NT2/D1 (cell line): ENCODE measurements at places on chromosomes 2 and 18.

DNA sequence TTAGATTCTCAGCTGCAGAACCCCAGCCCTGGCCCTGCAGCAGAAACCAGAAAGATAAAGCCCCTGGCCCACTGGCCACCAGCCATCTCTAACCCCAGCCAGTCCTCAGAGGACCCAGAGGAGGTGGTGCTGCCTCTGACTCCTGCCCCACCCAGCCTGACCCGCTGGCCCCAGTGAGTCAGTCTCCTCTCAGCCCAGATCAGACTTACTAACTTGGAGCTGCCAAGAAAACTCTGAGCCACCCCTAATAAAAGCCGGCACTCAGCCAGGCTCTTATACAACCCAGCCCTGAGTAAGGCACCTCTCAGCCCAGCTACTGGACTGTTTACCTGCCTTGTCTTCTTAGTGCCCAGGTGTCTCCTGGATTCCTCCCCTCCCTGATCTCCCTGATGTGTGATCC, 2.0 kb downstream of the SLC14A2 start:
- DNase-seq = no peak

- no peak for DNase-seq
These were observed 98.4 kb downstream of the USP40 start for GRCh38 chr2:233468047-233468740.

DNA sequence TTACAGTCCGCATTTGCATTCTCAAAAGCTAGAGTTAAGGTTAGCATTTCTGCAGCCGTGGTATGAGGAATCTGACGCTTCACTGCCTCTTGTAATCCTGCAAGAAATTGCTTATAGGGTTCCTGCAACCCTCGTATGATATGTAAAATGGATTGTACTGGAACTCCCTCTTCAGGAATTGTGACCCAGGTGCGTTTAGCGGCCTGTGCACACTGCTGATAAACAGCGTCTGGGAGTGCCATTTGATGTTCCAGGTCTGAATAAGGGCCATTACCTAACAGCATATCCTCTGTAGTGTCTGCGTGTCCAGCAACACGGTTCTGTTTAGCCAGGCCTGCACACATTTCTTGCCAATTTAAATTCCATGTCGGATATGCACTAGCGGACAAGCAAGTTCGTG, 42.5 kb downstream of the CXCR4 start:
- no peak for DNase-seq

GRCh38 chr18:44198612-44199284, 481.9 kb upstream of the SETBP1 start:
- no peak for DNase-seq

DNA sequence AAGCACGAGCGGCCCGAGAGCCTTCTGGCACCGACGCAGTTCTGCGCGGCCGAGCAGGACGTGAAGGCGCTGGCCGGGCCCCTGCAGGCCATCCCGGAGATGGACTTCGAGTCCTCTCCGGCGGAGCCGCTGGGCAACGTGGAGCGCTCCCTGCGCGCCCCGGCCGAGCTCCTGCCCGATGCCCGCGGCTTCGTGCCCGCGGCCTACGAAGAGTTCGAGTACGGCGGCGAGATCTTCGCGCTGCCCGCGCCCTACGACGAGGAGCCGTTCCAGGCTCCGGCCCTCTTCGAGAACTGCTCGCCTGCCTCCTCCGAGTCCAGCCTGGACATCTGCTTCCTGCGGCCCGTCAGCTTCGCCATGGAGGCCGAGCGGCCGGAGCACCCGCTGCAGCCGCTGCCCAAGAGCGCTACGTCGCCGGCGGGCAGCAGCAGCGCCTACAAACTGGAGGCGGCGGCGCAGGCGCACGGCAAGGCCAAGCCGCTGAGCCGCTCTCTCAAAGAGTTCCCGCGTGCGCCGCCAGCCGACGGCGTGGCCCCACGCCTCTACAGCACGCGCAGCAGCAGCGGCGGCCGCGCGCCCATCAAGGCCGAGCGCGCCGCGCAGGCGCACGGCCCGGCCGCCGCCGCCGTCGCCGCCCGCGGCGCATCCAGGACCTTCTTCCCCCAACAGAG, 70.4 kb downstream of the ARHGEF33 start:
- DNase-seq = no peak

DNA sequence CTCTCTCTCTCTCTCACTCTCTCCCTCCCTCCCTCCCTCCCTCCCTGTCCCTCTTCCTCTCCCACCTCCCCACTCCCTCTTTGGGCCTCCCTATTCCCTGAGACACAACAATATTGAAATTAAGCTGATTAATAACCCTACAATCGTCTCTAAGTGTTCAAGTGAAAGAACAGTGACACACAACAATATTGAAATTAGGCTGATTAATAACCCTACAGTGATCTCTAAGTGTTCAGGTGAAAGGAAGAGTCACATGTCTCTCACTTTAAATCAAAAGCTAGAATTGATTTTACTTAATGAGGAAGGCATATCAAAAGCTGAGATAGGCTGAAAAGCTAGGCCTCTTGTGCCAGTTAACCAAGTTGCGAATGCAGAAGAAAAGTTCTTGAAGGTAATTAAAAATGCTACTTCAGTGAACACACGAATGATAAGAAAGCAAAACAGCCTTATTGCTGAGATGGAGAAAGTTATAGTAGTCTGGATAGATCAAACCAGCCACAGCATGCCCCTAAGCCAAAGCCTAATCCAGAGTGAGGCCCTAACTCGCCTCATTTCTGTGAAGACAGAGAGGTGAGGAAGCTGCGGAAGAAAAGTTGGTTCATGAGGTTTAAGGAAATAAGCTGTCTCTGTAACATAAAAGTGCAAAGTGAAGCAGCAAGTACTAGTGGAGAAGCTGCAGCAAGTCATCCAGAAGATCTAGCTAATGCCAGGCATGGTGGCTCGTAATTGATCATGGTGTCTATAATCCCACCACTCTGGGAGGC, 21.3 kb downstream of the MALT1 start:
- DNase-seq = no peak
